ENCODE measurements at places on chromosomes 3 and 15.
A peak's percentile ranks its signal among the peaks of the same experiment; 100 is the strongest.

- no peak for DNase-seq
Measured at GRCh38 chr3:106371221-106371970, 502.6 kb upstream of the CBLB start.

- DNase-seq = peak; percentile 31
Measured at GRCh38 chr15:58510715-58511598, 79.2 kb downstream of the LIPC start.

DNA sequence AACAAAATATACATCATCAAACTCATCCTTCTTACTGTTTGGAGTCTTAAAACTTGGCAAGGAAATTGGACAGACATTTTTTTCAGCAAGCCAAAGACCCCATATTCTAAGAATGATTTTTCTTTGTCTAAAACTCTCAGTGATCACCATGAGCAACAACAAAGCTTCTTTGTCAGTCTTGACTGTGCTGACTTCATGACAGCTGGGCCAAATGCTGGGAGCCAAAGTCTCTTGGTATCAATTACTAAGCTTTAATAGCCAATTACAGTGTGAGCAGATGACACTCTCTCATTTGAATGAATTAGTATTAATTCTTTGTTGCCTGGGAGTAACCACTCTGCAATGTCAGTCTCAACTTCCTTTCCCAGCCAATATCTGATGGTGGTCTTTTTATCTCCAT lies 48.1 kb upstream of the GK5 start:
- DNase-seq = no peak

GRCh38 chr3:133293397-133294110 lies 106.3 kb upstream of the BFSP2 start:
- no peak for DNase-seq

DNA sequence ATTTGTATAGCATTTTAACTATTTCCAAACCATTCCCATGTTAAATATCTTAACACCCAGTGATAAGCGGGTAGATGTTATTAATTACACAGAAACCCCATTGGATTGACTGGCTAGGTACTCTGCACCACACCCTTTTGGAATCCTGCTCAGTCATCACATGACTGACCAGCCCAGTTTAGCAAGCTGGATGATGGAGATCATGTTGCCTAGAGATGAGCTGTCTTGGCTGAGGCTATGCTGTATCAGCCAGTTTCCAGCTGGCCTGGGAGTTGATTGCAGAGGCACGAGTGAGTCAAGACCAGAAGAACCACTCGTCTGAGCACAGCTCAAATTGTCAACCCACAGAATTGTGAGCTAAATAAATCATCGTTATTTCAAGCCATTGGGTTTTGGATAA lies 124.6 kb downstream of the ZNF621 start:
- DNase-seq = no peak

- DNase-seq = no peak
Measured at GRCh38 chr3:128663151-128663550, 12.5 kb upstream of the RPN1 start.

DNA sequence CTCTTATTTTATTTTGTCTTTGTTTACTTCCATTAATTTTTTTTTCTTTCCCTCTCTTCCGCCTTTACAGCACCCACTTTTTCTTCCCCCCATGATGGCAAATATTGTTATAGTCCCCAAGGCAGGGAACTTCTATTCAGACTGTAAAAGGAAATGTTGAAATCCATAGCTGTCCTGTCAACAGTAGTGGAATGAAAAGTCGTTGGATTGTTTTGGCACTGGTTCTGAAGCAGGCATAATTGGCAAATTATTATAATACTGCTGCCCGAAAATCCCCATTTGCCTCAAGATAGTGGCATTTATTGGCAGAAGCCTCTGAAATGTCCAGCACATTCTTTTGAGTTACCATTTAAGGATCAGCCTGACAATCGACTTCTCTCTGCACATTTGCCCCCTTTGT lies 150.6 kb downstream of the TPRG1 start:
- DNase-seq = no peak

DNA sequence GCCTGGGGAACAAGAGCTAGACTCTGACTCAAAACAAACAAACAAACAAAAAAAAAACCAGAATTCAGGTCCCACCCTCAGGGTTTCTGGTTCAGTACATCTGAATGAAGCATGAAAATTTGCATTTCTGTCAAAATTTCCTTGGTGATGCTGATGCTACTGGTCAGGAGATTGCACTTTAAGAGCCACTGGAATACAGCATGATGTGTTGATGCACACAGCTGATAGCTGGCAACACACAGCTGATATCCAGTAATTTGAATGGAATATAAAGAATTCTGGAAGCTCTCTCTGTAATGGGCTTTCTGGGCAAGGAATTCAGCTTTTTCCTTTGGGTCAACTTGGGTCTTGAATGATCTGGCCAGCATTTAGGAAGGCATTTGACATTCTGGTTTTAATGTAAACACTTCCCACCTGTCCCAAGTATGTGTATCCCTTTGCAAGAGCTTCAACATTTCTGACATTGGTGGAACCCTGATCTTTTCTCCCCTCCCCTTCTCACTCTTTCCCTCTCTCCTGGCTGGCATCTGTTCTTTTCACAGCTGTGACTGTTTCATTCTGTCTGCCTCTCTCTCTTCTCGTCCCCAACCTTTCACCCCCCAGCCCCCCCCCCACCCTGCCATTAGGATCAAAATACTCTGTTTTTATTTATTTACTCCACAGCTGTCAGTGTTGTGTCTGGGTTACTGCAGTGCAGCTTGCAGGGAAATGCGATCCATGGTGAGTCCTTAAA lies 189.5 kb downstream of the TPRG1 start:
- peak; percentile 53 for DNase-seq

DNA sequence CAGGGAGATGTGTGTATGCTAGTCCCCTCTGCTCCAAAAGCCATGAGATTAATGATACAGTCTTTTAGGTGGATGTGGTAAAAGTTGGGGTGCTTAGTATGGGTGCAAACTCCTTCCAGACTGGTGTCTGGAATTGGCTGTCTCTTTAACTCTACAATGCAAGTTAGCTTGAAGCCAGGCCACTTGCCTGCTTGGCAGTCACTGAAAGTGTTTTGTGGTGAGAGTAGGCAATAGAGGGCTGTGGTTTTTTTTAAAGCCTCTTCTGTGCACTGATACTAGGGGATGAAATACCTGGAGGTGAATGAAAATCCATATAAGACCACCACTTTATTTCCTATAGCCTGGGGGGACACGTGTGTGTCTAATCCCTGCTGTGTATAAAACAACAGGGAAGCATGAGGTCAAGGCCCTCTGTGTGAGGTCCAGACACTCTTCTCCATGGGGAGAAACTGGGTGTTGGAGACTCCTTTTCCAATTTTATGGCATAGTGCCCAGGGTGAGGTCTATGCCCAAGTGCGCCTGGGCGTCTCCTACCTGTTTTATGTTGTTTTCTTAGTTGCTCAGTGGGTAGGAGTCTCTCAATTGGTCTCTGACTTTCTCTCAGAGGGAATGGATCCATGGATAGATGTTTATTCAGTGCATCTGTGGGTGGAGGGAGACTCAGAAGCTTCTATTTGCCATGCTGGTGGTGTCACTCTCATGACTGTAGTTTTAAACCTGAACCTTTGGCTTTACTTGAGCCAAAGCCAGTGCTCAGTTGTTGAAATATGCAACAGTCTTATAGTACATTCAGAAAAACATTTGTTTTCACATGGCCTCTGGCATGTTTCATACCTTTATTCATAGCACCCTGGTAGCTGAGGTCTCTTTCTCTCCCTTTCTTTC lies 327.8 kb upstream of the ATP11B start:
- no peak for DNase-seq

DNA sequence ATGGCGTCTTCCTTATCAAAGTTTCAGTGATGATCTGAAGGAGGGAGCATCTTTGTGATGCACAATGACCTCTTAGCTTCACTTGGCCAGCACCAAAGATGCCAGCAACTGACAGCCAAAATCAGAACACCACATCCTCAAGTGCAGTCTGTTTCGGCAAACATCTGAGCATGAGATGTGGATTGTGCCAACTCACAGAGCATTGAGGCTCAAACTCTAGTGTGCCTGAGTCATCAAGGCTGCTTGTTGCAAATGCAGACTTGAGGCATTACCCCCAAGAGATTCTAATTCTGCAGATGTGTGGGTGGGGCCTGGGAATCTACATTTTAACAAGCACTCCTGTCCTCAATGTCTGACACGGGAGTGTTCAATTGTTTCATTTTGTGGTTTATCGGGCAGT lies 35.8 kb downstream of the ABHD5 start:
- peak; percentile 37 for DNase-seq

DNA sequence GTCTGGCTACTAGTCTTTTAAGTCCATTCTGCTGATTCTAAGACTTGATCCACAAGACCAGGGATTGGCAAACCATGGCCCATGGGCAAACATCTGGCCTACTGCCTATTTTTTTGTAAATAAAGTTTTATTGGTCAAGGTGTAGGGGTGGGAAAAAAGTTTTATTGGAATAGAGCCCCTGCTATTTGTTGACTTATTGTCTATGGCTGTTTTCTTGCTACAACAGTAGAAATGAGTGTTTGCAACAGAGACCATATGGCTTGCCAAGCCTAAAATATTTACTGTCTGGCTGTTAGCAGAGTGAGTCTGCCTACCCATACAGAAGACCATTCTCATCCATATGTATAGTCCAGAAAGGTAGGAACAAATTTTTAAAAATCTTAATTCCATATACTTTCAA lies 106.4 kb downstream of the PTPRG start:
- peak; percentile 57 for DNase-seq

GRCh38 chr15:86079508-86080266 lies at the start of gene AGBL1:
Gene AGBL1 (plus strand): TSS chr15:86079871.
- DNase-seq = no peak

GRCh38 chr15:39920510-39921273 lies 626 bp upstream of the GPR176 start:
- peak; percentile 95 for DNase-seq

DNA sequence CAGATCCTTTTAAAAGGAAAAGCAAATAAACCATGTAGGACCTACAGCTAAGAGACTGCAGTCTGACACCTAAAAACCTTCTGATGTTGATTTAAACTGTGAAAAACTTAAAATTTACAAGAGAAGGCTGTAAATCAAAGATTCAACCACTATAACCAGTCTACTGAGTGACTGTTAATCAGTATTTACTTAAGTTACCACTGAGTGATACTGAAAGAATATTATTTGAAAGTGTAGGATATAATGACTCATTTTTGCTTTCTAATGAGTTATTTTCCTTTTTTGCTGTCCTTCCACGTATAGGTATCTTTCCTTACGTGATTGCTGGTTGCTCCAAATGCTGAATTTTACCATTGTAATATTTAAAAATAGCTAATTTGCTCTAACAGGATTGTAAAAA lies 44.6 kb downstream of the RFX7 start:
- no peak for DNase-seq

- DNase-seq = no peak
Measured at GRCh38 chr15:77574521-77575202, 58.0 kb downstream of the LINGO1 start.

GRCh38 chr3:19547665-19548464 lies 386.2 kb downstream of the EFHB start:
- DNase-seq = no peak

- DNase-seq = peak; percentile 92
Measured at GRCh38 chr15:51622604-51623370, at the start of gene DMXL2. Gene DMXL2 (minus strand): TSS chr15:51622771. CDS start chr15:51622545, 226 bp downstream.

DNA sequence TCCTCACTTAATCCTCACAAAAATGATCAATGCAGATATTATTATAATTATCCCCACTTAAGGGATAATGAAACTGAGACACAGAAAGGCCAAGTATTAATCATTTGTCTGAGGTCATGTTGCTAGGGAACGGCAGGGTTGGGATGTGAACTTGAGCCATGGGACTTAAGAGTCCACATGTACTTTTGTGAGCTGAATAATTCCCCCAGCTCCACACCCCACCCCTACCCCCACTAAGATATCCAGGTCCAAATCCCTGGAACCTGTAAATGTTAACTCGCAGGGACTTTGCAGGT lies 290.5 kb upstream of the GADL1 start:
- DNase-seq = no peak

- no peak for DNase-seq
Measured at GRCh38 chr3:186772281-186772694, 11.1 kb upstream of the EIF4A2 start.

- DNase-seq = no peak
Measured at GRCh38 chr15:76056931-76057330, 2.9 kb upstream of the TMEM266 start.
